ENCODE measurements at places on chromosomes 7 and 10. TPM values are rescaled to one million over a fixed set of nuclear protein-coding genes. Genes with fewer than 3 reads are reported as not detected.

DNA sequence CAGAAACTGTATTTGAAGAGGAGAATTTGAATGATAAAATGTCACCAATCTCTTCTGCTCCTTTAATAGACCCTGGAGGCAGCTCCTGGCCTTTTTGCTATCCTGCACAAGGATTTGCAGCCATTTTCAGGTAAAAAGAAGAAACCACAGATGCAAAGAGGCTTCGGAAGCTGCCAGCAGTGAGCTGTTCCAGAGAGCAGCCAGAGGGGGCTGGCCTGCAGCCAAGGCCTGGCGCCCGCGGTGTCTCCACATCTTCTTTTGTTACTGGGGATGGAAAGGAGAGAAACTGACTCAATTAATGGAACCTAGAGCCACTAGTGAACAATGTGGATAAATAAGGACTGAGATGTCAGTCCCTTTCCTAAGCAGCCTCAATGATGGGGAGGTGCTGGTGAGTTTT is 23.9 kb upstream of the GPR26 start:
- DNase-seq: no peak

GRCh38 chr7:152512706-152513105 is 76.9 kb upstream of the KMT2C start:
- no peak for DNase-seq

GRCh38 chr10:17502814-17503213 is 48.4 kb upstream of the ST8SIA6 start:
- no peak for DNase-seq

Gene MLXIPL
- not detected for total RNA-seq

Data from T-helper 17 cell (primary cell).